Activated T-cell treated with anti-CD3 and anti-CD28 coated beads for 1 hour (primary cell): ENCODE measurements at places on chromosomes 7 and 10.

DNA sequence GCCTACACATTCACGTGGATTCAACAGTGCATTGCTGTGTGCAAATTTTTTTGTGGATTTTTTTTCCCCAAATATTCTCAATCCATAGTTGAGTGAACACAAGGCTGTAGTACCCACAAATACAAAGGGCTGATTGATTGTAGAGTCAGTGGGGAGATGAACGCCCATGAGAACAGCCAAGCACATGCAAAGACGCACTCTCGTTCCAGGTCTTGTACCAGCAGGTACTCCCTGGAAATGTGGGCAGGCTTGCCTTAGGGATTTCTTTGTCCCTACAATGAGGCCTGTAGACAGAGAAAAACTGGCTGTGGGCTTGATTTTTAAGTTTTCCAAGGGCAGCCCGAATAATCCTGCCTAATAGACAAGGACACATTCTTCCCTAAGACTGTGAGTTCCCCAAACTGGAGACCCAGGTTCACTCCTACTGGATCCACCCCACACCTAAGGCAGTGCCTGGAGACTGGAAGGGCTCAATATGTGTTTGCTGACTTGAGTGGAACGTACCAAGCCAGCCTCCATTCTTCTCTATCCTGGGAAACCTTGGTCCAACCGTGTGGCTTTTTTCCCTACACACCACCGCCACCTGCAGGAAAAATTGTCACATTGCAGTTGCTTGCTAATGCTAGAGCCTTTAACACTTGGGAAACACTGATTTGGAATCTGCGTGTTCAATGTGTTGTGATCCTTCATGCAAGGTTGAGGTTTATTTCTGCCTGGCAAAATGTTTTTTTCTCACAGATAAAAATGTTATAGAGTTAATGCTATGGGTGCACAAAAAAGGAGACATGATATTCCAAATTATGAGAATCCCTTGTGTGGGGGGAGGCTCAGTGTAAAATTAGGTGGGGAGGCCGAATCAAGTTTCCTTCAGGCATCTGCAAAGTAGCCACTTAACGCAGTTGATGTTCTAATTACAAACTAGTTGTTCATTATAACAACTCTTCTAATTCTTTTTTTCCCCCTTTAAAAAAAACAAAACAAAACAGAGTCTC, 49.3 kb downstream of the PPP1R17 start:
- no peak for DNase-seq

DNA sequence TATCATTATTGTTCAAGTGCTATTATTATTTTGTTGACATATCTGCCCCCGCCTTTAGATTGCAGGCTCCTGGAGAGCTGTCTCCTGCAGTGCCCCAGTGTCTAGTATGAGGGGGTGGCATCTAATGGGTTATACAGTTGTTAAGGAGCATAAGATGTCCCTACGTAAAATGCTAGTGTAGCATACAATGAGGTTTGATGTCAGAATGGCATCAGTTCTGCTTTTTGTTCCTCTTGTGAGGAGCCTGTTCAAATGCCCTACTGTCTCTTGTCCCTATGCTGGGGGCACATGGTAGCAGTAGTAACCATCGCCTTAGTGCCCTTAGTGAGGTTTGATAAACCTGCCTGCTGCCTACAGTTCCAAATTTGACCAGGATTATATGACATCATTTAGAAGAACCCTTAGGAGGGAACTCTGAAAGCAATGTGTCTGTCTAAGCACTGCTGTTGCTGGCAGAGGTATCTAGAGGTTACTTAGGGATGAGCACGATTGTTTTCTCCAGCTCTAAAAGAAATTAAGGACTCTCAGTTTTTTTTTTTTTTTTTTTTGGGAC, 9.7 kb downstream of the CREM start:
- no peak for DNase-seq

GRCh38 chr10:92142949-92143348, 147.9 kb downstream of the CPEB3 start:
- DNase-seq = no peak

DNA sequence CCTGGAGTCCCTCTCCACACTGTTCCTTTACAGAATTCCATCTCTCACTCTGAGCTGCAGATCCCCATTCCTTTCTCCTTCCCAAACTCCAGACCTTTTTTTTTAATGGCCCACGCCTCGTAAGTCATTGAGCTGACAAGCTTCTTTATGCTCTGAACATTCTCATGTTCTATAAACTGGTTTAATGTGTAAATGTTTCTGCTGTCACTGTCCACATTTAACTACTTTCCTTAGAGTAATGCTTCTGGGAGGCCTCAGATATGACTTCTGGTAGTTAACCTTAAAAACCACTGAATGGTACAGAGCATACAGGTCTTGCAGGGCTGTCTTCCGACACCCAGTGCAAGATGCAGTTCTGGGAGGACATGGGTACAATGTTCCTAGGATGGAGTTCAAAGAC, 71.1 kb upstream of the CAMK2B start:
- no peak for DNase-seq

DNA sequence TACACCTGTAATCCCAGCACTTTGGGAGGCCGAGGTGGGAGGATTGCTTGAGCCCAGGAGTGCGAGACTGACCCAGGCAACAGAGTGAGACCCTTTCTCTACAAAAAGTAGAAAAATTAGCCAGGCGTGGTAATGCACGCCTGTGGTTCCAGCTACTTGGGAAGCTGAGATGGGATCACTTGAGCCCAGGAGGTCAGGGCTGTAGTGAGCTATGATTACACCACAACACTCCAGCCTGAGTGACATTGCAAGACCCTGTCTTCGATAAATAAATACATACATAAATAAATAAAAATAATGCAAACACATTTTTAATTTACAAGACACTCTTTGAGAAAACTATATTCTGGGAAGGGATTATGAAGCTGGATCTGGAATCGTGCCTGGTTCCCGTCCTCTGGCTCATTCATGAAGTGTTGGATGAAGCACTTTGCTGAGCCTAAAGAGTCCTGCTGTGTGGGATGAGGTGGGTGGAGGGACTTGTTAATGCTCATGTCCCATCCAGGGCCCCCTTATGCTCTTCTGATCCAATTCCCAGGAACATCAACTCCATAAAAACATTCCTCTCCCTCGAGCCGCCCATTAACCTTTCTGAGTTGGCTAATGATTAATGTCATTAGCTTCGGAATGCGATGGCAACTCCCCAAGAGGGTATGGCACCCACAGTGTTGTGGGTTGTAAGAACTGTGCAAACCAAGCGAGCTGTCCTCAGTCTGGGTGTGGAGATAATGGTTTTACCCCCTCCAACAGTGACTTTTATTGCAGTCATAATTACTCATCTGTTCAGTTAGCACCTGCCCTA, 236.3 kb downstream of the BAMBI start:
- DNase-seq = no peak

- no peak for DNase-seq
Observed at GRCh38 chr7:37495574-37496184, 47.0 kb upstream of the ELMO1 start.

- DNase-seq = no peak
Observed at GRCh38 chr10:25555865-25556264, 378.2 kb upstream of the MYO3A start.

DNA sequence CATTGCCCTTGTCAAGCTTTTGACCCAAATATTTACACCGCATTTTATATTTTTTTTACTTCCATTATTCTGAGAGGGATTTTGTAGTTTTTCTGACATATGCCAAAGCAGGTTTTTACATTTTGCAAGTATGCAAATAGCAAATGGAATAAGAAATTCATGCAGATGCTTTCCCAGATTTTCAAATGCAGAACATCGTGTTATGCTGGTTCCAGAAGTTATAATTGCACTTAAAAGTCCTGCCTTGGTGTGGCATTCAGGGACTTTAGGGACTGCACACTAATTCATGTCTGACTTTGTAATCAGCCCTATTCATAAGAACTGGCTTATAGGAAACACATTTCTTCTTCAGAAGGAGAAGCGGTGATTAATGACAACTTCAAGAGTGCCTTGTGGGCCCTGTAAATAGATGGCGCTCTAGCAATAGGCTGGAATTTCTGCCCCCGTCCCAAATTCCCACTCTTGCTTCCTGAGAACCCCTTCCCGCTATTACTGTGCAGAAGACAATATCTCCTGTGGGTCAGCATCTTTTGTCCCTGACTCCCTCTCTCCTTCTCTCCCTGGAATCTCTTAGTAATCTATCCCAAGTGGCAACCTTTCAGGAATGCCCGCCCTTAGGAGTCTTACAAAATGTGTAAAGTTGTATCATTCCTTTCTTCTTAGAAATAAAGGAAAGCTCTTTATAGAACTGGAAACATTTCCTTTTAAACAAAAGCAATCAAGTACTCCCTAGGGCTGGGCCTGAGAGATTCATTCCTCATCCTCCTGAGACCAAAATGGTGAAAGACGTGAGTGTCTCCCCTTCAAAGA, 264.0 kb downstream of the INHBA start:
- no peak for DNase-seq

DNA sequence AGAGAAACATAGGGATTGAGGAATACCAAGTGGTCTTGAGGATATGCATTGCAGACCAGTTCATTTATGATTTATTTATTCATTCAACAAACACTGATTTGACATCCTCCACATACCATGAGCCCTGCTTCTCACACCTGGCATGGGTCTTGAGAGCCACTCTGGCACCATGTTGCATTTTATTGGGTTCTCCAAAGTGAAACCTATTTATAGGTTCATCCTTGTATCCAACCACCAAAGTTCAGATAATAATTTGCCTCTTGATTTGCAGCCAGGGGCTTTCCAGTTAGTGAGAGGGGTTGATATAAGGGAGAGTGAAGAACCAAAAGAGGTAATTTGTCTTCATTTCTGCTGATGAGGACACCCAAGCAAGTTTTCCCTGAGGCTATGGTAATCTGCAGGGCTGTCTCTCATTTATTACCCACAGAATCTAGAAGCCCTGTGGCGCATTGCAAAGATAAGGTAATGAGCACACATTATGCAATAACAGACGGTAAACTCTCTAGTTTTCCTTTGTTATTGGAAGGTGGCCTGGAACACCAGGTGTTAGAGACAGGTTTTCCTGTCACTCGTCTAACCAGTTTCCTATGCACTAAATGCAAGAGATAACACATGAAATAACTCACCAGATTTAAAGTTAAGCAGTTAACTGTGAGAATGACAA, 28.8 kb upstream of the ICA1 start:
- DNase-seq = no peak

DNA sequence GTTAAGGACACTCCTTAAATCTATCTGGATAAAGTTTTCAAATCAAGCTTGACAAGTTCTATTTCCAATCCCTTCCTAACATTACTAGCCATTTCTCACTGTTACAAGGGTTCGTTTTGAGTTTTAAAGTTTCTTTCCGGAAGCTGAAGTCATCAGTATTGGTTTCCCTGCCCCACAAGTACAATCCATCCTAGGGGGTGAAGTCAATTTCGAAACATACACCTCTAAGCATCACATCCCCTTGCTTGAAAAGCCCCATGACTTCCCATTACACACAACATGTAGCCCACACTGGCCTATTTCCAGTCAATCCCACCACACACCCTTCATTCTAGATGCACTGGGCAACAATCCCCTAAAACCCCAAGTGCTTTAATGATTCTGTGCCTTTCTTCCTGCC, 13.0 kb downstream of the DPY19L1 start:
- DNase-seq = no peak

GRCh38 chr7:151628846-151629604, 109.3 kb upstream of the RHEB start:
- no peak for DNase-seq

GRCh38 chr10:98262571-98262970, 5.4 kb downstream of the LOXL4 start:
- no peak for DNase-seq

DNA sequence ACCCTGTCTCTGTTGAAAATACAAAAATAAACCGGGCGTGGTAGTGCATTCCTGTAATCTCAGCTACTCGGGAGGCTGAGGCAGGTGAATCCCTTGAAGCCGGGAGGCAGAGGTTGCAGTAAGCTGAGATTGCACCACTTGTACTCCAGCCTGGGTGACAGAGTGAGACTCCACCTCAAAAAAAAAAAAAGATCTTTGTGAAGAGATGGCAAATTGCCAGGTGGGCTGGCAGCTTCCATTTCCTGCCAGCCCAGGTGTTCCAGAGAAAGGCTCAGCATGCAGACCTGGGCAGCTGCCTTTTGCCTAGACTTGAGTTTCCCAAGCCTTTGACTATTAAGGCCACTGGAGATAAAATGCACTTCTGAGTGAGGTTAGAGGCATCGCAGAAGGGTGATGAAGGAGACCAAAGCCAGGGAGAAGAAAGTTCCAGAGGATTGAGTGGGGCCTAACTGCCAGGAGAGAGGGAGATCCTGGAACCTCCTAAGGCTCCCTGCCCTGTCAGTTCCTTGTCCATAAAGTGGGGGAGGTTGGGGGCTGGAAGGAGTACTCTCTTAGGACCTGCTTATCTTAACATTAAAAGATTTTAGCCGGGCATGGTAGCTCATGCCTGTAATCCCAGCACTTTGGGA, 10.0 kb upstream of the DDIT4 start:
- DNase-seq = no peak

DNA sequence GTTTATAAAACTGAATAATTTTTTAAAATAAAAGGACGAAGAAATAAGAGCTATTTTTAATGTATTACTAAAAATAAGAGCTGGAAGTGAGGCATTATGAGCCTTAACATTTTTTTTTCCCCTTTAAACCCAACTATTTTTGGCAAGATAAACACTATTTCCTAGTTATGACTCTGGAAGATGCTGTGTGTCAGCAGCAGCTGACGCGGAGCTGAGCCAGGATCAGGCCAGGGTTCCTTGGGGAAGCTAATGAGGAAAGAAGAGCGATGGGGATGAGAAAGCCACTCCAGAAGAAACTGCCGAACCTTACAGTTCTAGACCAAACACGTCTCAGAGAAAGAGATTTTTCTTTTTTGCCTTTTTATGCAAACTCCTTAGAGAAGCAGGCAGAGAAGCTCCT, 85.9 kb downstream of the USP6NL start:
- no peak for DNase-seq

- no peak for DNase-seq
Observed at GRCh38 chr7:28161331-28161730, 19.3 kb downstream of the JAZF1 start.

GRCh38 chr10:97896756-97897358, 47.2 kb downstream of the GOLGA7B start:
- no peak for DNase-seq

DNA sequence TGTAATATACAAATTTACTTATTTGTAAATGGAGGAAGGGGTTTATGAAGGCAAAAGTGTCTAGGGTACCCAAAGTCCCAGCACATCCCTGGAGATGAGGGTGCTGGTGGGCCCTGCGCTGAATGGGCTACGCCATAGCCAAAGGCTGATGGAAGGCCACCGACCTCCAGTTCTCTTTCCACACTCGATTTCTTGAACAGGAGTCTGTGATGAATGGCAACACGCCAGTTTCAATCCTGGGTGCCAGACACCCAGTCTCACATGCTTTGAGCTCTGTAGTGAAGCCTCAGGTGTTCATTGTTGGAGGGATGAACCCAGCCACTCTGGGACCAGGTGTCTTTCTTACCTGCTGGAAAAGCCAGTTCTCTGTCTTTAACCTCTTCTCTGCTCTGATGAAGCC, 752 bp downstream of the LRMDA start:
- DNase-seq = no peak
